ENCODE measurements at places on chromosomes 6 and 20. TPM values are rescaled to one million over a fixed set of nuclear protein-coding genes. Genes with fewer than 3 reads are reported as not detected.
A peak's percentile ranks its signal among the peaks of the same experiment; 100 is the strongest.

GRCh38 chr6:31493875-31494694 lies 3.9 kb upstream of the MICB start:
- DNase-seq = peak; percentile 8

The CST3 gene
- polyA plus RNA-seq = 116 TPM

- peak; percentile 69 for DNase-seq
Observed at GRCh38 chr6:42781796-42782688, at the start of gene BICRAL. Gene BICRAL, plus strand, starts transcription at chr6:42782052. Its CDS starts 39,971 bp downstream, at chr6:42822023.

DNA sequence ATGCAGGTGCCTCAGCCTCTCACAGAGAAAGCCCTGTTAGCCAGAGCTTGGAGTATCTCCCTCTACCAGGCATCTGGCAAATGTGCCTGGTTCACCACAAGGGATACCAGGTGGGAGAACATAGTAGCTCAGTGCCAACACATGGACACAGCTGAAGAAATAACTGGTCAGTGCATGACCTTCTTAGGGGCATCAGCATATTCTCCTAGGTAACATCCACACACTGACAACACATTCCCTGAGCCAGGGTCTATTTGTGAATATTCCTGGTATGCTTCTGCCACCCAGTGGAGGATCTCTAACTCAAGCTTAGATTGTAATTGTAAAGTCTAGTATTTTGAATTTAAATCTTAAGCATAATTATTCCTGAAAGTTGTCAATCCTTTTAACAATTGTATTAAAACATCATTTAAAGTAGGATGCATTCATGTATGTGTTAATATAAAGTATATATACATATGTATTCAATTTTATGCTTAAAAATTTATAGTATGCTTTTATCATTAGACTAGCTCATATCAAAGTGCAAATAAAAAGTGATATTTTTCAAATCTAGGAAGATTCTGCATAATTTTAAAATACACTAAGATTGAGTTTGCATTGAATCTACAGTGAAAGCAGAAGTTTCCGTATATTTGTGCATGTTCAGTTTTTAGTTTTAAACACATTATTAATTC lies 45.3 kb upstream of the COL21A1 start:
- peak; percentile 52 for DNase-seq

The EGFL8 gene
- polyA plus RNA-seq = 13.7 TPM

DNA sequence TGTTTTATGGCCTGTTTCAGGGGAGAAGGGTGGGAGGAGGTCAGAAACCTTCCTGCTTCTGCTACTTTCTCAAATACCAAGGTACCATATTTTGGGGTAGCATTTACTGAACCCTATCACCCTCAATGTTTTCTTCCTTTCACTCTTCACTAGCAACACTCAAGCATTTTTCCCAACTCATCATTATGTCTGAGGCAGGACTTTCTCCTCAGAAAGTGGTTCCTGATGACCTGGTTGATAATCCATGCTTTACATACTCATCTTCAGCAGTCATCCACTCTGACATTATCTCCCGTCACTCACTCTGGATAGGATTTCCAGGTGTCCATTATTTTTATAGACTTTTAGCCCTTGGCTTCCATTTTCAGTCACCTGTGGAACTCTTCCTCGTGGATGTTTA lies 21.1 kb downstream of the ZNF292 start:
- no peak for DNase-seq

GRCh38 chr20:62943396-62943795 lies 5.4 kb downstream of the GID8 start:
- DNase-seq = no peak

DNA sequence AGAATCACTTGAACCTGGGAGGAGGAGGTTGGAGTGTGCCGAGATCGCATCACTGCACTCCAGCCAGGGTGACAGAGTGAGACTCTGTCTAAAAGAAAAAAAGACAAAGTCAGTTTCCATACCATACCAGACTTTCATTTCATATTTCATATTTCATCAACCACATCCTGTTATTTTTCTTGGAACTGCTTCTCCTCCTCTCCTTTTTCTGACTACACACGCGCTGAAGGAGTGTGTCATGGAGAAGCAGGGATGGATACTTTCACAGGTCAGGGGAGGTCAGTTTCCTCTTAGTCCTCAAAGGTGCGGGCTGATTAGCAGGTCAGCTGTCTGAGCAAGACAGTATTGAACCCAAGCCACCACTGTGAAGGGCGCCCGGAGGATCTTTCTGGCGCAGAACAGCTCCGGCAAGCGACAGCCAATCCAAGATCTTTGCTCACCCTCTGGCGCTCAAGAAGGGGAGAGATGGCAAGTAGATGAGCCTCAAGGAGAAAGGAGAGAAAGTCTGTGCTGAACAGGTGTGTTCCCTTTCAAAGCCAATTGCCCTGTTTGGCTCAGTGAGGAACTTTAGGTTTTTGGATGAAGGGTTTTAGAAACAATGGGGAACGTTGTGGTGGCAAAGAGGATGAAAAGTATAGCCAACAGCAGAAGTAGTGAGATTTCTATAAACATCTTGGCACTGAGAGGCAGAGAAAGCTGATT lies 18.9 kb upstream of the SYNJ2 start:
- DNase-seq = no peak

- DNase-seq = no peak
Observed at GRCh38 chr20:50191544-50192363, 1.1 kb downstream of the CEBPB start.

The TRIM15 gene
- 0.28 TPM for polyA plus RNA-seq

DNA sequence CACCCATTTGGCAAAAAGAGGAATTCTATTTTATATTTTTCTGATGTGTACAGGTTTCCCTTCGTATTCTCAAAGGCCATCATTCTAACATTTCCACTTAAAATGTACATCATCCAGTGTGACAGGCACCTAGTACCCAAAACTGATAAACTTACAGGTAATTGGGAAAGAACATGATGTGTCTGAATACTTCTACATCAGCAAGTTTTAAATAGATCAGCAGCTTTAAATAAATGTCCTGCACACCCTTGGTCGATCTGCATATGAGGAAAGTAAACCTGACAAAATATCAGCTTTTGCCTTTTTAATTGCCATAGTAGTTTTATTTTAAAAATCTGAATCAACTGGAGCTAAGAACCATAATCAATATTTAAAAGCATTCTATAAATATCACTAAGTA lies 26.5 kb downstream of the TOMM6 start:
- DNase-seq = no peak

GRCh38 chr20:64025826-64026412 lies 10.1 kb upstream of the C20orf204 start:
- DNase-seq = no peak

The DEK gene
- 245 TPM for polyA plus RNA-seq

GRCh38 chr6:142014515-142014914 lies 118.2 kb upstream of the GJE1 start:
- no peak for DNase-seq

The SCRT2 gene
- polyA plus RNA-seq = 0.10 TPM

The GSTA2 gene
- polyA plus RNA-seq = 0.15 TPM

- DNase-seq = no peak
Observed at GRCh38 chr6:133099573-133099972, 141.6 kb upstream of the EYA4 start.

The NKAIN4 gene
- polyA plus RNA-seq = 21.1 TPM

GRCh38 chr20:63896264-63897105 lies 1.6 kb downstream of the DNAJC5 start:
- no peak for DNase-seq

The CABLES2 gene
- polyA plus RNA-seq = 9.3 TPM

- no peak for DNase-seq
Observed at GRCh38 chr6:14367296-14367695, 249.7 kb downstream of the CD83 start.
